NCI-H524 treated with DMSO at 0.1 percent for 48 hours (cell line): ENCODE measurements at places on chromosomes 1 and 21.

DNA sequence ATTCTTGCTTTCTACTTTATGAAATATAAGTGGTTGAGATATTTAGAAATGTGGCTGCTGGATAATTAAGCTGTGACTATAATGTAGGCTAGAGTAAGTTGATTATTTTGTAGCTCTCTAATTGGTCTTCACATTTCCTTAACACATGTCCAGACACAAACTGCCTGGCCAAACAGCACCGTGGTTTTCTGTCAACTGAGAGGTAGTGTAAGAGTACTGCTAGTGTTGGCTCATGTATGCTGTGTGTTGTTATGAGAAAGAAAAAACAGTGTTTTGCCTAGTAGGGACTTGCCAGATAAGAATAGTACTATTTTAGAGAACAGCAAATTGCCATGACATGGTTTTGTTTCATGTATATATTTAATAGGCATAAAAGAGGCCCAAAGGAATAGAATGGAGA lies 37.1 kb downstream of the TMED5 start:
- DNase-seq, result no peak

GRCh38 chr1:233105225-233105624 lies 154.8 kb downstream of the NTPCR start:
- DNase-seq, result no peak

DNA sequence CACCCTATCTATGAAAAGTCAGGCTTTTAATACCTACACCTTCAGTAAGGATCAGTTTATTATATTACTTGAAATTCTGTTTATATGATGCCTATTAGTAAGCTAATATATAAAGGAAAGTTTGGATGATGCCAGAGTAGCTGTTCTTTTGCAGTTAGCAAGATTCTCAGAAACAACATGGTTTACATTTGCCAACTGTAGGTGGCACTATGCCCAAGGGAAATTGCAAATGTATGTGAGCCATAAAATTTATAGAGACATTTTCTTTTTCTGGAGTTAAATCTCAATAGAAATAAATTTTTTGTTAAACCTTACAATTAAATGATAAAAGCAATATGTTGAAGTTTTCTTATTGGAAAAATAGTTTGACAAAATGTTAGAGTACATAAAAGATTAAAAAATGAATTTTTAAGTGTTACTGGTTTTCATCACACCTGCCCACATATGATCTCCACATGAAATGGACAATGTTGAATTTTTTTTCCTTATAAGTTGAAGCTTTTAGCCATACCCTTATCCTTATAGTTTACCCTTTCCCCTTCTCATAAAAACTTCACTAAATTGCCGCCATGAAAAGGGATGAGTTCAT lies 32.1 kb upstream of the EPHX4 start:
- DNase-seq, result no peak

DNA sequence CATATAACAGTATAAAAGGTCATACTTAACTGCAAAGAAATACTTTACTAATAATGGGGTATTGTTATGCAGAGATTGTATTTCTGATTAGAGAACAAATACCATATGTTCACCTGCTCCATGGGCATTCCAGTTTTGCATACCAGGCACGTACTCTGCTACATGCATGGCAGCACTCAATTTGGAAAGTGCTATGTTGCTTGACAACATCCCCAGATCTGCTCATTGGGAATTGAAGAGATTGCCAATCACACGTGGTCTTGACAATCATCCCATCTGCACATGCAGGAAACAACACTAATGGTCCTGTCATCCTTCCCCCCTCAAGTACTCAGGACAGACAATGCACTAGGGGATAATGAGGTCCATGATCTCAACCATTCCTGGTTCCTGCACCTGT lies 63.4 kb upstream of the PDE4B start:
- no peak for DNase-seq

DNA sequence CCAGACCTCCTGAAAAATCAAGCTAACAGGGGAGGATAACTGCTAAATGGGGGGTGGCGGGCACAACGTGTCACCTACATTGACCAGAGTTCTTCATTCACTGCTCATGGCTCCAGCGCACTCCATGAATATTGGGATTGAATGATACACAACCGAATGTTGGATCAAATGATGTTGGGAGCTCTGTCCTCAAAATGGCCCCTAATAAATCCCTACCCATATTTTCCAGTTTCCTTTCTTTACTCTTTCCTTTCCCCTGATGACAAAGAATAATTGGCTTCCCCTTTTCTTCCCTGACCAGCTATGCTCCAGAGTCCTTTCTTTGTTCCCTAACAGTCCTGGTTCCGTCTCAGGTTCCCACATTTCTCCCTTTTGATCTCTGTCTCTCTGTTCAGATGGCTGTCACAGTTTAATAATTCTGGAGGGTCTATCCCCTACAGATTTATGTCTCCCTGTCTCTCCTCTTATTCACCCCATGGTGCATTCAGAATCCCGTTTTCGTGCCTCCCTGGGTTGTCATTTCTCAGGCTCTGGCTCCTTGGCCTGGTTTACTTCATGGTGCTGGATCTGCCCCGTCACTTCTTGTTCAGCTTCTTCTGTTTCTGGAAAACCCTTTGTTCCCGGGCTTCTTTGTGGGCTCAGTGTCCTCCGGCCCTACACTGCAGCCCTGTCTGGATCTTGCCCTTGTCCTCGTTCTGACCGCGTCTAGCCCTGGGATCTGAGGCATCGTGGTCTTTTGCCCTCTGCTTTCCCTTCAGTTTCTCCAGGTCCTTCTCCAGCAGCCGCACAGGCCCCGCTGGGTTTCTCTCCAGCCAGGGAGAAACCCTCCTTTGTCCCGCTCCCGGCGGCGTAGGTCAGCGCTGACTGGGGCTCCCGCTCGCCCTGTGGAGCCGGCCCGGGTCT lies 78.3 kb downstream of the NDUFS5 start:
- DNase-seq, result no peak

DNA sequence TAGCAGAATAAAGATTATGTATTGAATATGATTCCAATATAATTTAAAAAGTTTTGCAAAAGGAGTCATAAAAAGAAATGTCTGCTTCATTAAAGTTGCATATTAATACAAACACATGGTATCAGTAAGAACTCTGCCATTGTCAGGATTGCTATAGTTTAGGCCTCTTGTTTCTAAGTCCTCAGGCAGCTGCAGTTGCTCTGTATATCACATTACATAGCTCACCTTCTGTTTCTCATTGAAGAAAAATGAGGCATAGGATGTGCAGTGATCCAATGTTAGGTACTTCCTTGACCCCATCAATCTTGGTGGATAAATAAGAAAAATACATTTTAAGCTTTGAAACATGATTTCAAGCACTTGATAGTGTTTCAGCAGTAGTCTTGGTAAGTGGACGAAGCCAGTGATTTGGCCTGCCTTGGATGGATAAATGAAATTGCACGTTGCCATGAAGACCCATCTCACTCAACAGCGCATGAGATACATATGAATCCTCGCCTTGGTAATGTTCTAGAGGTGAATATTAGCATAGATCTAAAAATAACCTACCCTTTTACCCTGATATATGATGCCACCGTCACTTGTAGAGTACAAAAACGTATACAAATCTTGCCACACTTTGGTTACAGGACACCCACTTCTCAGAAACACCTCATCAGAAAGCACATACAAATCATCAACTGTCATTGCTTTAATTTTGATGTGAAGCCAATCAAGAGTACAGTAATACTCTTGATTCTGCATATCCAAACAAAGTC lies 25.3 kb downstream of the ZFYVE9 start:
- DNase-seq, result peak; percentile 50
